ENCODE measurements at places on chromosomes 4 and X. TPM values are rescaled to one million over a fixed set of nuclear protein-coding genes. Genes with fewer than 3 reads are reported as not detected.

DNA sequence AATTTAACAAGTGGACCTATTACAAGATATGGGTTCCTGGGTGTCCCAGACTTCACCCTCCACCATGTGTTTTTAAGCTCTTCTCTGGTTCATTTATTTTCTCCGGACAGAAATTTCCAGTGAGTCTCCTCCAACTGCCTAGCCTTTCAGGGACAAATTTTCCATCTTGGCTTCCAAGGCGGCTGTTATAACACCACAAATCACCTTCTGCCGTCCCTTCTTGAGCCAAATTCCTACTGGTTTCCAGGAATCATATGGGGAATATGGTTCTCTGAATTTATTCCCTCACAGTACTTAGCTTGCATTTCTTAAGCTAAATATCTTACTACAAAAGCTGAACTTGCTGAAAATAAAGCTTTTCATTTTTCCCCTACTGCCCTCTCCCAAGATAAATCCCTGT, 18.8 kb downstream of the NEXMIF start:
- no peak for DNase-seq

DNA sequence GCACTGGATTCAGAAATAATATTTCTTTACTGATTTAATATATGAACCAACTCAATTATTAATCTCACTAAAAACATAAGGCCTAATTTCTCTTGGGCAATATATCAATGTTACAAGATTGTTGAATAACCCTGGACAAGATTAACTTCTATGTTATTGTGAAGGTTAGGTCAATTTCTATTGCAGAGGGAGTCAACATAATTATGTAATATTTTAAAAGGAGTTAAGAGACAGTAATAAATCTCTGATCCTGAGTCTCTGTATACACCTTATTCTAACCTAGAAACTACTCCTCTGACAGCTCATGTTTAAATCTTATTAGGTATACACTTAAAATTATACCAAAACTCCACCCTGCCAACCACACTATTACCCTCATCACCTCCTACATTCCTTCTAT, 15.1 kb upstream of the GPRIN3 start:
- no peak for DNase-seq

DNA sequence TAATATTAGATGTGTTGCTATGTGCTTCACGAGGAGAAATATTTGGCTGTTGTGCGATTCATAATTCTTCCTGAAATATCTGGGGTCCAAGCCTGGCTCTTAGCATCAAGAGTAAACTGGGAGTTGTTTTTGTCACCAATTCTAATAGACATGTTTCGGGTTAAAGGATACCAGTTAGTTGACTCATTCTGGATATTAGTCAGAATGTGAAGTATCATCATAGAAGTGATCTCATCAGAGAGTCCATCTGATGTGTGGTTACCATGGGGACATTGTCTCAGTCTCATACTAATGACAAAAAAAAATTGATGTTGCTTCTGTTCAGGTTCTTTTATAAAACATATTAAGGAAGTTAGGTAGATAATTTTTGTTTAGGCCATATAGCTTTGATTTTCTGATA, 57.2 kb upstream of the MTMR1 start:
- DNase-seq: no peak

DNA sequence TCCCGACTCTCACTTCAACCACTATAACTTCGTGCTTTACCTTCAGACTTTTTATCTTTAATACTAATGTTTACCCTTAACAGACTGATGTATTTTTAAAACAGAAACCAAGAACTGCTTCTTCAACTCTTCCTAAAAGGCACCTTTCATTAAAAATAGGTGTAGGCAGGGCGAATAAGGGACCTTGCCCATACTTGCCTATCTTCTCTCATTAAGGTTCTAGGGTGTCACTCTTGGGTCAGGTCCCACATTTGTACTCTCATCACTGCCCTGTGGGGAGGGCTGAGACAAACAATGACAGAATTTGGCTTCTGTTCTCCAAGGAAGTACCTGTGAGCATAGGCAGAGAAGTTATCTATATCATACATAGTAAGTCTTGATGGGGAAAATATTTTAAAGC, 69.7 kb downstream of the ANKRD50 start:
- no peak for DNase-seq

PDGFRA gene
- not detected for total RNA-seq

- no peak for DNase-seq
Measured at GRCh38 chr4:53461244-53461643, 83.8 kb downstream of the FIP1L1 start.

DNA sequence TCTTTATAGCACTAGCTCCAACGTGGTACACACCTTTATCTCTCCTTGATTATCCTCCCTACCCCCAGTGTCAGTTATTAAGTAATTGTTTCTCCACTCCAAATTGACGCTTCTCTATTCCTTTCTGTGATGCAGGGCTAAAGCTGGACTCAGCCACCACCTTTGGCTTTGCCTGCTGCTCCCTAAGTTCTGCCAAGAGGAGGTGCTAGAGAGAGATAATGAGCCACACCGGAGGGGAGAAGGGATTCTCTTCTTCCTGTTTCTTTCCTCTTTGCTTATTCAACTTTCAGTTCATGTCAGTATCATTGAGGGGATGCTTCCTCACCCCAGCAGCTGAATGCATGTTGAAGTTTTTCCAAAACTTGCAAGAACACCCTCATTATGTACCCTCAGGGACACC, 176.5 kb downstream of the GBA3 start:
- DNase-seq: no peak

GRCh38 chrX:43706786-43707370, 50.8 kb downstream of the MAOA start:
- no peak for DNase-seq

CSTF2 gene
- total RNA-seq: 16.4 TPM

NOX1 gene
- total RNA-seq: not detected

- DNase-seq: no peak
Measured at GRCh38 chr4:139900964-139901376, 235.4 kb downstream of the MGST2 start.

DNA sequence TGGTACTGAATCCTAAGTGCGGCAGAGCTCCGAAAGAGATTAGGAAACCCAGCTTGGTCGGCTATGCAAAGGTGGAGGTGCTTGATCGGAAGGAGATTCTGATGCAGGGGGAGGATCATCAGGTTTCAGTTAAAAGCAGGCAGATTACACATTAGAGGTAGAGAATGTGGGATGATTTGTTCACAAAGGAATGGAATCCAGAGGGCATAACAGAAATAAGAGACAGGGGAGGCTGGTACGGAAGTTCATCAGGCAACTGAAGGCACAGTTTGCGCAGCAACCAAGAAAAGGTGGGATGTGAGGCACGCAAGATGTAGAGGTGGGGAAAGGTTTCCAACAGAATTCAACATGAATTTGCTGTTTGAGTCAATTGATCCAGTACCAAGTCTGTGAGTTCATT, 424 bp upstream of the ZNF330 start:
- DNase-seq: no peak

DNA sequence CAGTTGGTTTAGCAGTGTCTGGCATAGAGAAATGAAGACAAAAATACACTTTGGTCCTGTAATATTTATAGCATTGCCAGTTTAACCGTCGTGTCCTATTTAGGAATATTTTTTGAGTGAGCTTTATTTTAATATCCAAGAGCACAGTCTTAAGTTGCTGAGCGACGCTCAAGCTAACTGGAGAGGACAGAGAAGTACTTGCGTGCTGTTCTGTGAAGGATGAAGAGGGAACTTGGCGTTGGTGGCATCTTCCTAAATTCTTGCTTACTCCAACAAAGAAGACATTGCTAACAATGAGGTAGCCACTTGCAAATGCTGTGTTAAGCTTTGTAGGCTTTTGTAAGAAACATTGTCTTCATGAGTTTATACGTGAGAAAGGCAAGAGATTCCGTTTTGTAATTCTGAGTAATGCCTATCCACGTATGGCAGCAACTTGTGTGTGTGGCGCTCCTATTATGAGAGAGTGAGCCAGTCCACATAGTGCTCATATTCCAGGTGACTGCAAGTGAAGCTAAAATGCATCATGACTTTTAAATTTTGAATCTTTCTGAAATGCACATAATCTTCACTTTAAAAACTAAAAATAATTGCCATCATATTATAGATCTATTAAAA, 50.6 kb downstream of the SYNPO2 start:
- DNase-seq: no peak

All from B cell (primary cell).